ENCODE measurements at places on chromosomes 4 and X.

GRCh38 chr4:153362184-153362583, 17.7 kb downstream of the MND1 start:
- no peak for DNase-seq

DNA sequence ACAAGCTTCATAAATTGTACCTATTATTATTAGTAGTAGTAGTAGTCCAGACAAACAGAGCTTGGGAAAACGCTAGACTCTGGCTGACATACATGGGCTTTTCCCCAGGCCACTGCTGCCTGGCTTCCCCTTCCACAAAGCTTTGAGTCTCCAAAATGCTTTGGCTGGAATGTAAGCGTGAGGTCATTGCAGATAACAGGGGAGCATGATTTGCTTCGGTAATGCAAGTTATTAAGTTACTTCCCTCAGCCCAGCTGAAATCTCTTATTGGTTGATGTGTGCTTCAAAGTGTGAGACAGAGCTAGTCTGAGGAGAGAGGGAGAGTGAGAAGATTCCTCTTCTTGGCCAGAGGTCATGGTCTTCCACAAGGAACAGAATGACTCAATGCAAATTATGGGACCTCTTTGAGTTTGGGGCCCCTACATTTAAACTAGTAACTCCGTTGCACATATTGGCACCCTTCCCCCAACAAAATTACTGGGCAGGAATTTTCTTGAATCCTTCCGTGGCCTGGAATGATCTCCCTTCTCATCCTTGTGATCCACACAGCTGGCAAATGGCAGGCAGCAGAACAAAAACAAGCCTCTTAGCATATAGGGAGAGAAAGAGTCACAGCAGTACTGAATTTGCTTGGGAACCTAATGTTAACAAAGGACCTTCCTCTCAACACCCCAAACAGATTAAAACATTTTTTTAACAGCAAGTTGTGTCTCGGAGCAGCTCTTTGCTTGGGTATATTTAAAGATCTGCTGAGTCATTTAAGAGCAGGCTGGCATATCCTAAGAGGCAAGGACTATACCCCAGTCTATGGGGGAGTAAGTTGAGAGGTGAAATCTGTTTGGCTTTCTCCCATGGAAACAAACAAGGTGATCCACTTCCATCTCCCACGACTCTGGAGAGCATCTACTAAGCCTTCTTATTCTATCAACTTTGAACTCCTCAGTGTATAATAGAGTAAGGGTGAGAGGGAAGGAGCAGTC, 19.9 kb downstream of the AR start:
- DNase-seq = no peak

GRCh38 chr4:79759793-79760192, 313.2 kb downstream of the ANTXR2 start:
- no peak for DNase-seq

DNA sequence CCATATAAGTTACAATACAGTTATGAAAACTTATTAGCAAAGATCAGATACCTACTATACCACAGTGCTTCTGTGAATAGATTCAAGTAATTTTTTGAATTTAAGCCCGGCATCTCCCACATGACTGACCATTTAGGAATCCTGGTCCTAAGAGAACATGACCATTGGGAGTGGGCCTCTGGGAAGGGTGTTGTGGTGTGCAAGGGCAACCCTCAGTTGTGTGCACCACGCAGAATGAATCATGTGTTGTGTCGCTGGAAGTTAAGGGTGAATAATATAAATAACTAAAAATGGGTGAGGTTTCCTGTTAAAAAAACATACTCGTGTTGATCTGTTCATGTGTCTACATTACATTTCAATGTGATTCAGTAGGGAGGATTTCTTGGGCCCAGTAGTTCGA, 15.5 kb downstream of the CPE start:
- no peak for DNase-seq

DNA sequence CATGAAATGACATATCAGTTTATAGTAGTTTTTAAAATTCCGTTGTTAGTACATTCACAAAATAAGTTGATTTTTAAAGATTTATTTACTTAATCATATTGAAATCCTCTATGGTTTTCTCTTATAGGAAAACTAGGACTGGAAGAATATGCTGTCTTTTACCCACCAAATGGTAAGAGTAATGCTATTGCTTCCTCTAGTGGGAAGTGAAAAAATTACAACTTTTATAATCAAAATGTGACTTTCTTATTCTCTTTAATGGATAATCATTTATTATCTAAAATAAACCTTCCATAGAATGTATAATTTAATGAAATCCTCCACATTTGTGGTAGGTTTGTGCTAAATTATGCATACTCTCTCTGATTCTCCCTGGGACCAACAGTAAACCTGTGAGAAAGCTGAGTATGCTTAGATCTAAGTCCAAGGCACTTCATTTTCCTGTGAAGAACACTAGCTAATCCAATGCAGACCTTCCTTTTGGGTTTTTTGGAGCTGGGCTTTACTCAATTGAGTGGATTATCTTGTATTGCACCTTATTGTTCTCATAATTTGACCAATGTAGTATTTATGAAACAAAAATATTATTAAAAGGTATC, 136.2 kb downstream of the TBC1D19 start:
- DNase-seq = no peak

GRCh38 chrX:133985164-133985966, at the start of gene GPC3:
GPC3 (minus strand) TSS chrX:133985594.
- no peak for DNase-seq

DNA sequence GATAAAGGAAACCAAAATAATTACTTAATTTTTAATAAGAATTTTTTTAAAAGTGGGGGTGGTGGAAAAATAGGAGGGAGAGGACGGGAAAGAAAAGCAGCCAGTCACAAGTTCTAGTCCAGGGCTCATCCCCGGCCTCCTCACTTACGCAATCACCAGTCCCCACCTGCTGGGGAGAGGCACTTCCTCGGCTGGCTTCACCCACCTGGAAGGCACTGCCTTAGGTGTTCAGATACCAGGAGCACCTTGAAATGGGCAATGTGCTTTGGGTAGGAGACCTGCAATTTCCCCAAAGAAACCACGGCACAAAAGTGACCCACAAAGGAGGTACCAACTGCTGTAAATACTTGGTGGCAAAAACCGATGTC, 23.8 kb downstream of the AFAP1 start:
- DNase-seq = no peak

GRCh38 chrX:47620303-47620685, 637 bp upstream of the SYN1 start:
- no peak for DNase-seq

- DNase-seq = no peak
Observed at GRCh38 chrX:104854188-104854587, 288.2 kb downstream of the IL1RAPL2 start.

GRCh38 chr4:24164054-24164693, 274.3 kb upstream of the PPARGC1A start:
- DNase-seq = no peak

- DNase-seq = no peak
Observed at GRCh38 chr4:19659101-19659500, 592.6 kb upstream of the SLIT2 start.

DNA sequence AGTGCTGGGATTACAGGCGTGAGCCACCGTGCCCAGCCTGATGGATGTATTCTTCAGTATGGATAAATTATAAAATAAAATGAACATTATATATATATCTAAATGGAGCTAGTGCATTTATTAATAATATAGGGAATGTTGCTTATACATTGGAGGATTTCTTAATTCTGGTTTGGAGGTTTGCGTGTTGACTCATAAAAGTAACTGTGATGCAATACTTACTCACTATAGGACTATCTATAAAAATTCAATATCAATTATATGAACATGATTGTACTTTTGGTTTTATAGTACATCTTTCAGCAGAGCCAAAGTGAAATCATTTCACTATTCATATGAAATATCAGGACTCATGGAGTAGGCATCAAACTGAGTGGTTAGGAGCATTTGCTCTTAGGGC, 3.2 kb upstream of the AREG start:
- DNase-seq = no peak

DNA sequence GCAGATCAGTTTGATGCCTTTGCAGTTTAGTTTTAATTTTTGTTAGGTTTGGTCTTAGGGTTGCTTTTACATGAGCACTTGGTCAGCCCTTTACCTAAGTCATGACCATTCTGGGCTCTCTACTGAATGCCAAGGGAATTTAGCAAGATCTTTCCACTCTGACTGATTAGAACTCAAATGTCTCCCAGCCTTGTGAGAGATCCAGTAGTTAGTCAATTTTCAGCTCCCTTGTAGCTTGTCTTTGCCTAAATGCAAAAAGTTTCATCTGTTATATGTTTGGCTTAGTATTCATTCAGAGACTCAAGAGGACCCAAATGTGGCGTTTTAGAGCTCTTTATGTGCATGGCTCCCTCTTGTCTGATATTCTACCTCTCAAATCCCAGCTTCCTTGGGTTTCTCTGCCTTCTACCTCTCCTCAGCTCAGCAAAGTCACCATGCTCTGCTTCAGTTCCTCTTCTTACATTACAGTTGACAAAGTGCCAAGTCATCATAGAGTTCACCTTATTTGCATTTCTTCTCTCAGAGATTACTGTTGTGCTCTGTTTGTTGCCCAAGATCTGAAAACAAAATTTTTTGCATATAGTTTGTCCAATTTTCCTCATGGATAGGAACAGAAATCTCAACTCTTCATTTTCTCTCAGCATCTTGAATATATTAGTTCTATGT, 17.5 kb upstream of the JAKMIP1 start:
- no peak for DNase-seq

DNA sequence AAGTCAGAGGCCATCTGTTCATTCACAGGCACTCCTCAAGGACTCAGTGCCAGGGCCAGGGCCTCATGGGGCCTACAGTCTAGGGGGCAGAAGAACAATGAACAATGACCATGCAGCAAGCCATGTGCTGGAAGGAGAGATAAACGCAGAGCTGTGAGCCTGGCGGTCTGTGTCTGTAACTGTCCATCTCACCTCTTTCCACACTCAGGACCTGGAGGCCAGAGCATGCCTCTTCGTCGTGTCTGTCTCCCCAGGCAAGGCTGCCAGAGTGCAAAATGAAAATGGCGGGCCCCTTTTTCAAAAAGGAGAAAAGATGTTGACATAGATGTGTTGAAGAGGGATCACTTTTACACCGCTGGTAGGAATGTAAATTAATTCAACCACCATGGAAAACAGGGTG, 78.5 kb downstream of the MSX1 start:
- DNase-seq = no peak

- DNase-seq = no peak
Observed at GRCh38 chrX:134692233-134692632, 34.0 kb upstream of the PLAC1 start.

- DNase-seq = no peak
Observed at GRCh38 chr4:37927434-37927833, 32.8 kb upstream of the PTTG2 start.

DNA sequence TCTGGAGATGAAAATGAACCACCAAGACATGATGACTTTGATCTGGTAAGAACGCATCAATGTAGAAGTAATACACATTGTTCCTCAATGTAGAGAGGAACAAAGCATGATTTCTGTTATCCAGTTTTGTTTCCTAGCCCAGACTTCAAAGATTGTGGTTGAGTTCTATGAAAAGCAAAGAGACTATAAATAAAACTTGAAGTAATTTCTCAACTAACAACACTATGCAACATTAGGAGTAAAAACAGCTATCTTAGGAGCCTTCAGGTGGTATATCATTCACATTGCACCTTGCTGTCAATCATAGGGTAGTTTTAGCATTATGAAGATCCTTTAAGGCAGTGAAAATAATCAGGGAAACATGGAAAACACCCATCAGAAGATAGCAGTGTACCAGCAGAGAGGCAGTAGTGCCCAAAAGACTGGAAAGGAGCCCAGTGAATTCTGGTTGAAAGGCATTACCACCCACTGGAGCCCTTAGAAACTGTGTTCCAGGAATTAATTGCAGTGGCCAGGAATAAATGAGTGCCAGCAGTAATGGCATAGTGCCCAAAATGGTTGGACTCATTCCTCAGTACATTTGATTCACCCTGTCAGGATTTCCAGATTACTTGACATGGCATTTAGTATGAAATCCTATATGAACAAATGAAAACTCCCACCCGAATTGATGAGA, 300.7 kb upstream of the CXXC4 start:
- DNase-seq = no peak

- no peak for DNase-seq
Observed at GRCh38 chr4:68995292-68995691, 43.7 kb upstream of the UGT2A3 start.

DNA sequence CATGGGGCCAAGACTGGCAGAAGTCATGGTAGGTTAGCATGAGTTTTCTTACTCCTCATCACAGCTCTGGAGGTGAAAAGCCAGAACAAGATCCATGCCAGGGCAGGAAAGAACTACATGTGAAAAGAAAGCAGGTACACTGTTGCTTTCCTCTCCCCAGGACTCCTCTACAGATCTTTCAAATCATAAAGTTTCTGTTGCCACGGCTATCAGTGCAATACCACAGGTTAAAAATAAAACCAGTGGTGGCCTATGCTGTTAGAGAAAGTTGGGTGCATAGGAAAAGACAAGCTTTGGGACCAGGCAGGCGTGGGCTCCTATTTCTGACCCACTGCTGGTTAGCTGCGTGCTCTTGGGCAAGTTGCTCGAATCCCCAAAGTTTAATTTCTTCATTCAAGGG, 81.4 kb downstream of the SH3RF1 start:
- DNase-seq = no peak

- no peak for DNase-seq
Observed at GRCh38 chrX:96211953-96212352, 472.7 kb upstream of the DIAPH2 start.

GRCh38 chrX:152897222-152898131, at the start of gene ZNF185:
ZNF185 (plus strand) TSS chrX:152898067; CDS start chrX:152914490, 16,423 bp downstream.
- DNase-seq = no peak

GRCh38 chr4:109675181-109675580, 28.1 kb downstream of the CASP6 start:
- DNase-seq = no peak

GRCh38 chrX:119150163-119151050, 22.8 kb upstream of the KIAA1210 start:
- DNase-seq = no peak

DNA sequence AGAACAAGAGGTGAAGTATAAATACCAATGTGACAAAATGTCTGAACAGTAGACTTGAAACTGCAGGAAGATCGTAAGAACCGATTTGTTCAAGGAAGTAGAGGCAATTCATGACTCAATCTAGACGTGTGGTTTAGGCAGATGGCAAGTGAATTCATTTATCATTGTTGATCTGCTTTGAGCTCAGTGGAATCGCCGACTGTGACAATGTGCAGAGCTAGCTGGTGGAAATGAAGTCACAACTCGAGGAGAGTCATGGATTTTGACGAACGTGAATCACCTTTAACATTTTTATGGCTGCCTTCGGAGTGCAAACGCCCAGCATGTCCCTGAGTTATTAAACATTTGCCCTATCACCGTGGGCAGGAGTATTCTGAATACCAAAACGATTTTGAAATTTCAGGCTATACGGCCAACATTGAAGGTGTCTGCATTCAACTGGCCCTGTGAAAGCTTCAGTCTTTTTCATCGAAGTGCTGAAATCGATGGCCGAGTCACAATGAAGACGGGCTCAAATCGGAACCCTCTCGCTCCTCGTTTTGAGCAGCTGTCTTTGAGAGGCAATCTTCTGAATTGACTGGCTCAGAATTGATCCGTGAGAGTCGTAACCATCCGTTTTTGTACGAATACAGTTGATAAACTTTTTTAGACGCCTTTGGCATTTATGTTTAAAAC, 689 bp upstream of the OGT start:
- DNase-seq = no peak
